Occipital lobe (tissue), 3 donors: ENCODE measurements at places on chromosomes 2 and 18.

DNA sequence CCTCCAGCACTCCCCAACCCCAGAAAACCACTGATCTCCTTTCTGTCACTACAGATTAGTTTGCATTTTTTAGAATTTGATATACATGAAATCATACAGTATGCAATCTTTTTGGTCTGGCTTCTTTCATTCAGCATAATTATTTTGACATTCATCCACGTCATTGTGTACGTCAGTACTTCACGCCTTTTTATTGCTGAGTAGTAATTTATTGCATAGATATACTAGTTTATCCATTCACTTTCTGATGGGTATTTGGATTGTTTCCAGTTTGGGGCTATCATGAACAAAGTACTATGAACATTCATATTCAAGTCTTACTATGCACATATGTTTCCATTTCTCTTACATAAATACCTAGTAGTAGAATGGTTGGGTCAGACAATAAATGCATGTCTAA is 20.1 kb upstream of the CHN1 start:
- DNase-seq, result no peak

DNA sequence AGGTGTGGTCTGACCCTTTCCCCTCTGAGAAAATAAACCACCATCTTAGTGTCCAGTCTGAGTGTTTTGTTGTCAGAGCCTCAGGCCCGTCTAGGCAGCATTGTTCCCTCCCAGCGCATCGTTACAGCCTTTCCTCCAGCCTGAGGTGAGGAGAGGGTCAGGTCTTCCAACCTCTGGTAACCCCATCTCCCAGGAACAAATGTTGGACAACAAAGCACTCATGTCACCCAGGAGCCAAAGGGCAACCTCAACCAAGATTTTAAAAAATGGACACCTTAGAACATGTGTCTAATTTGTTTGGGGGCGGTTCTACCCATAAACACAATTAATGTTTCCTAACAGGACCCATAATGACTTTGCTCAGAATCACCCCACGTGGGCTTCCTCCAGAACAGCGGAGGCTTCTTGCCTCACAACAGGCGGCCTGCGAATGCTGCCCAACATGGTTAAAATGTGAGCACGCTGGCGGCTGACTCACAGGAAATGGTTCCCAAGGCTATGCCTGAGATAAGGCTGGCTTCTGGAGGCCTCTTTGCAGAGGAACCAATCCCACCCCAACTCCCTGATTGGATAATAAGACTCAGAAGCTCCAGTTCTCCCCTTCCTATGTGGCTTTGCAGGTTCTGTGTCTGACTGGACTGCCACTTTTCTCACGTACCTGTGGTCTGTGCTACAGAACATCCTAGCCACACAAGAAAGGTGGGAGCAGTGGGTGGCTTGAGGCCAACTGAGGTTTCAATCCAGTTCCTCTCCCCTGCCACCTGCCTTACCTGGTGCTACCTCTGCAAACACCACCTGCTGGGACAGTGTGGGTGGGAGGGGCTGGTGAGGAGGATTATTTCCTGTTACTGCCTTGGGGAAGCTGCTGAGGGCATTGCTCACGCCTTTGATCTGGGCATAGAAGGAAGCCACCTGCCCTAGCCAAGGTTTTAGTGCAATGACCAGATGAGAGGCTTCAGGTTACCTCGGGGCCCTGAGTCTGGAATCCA is 108.8 kb downstream of the B3GNT2 start:
- no peak for DNase-seq

GRCh38 chr2:45570671-45571334 is 40.3 kb downstream of the SRBD1 start:
- no peak for DNase-seq

GRCh38 chr18:31977270-31977872 is 34.4 kb upstream of the TRAPPC8 start:
- no peak for DNase-seq

- no peak for DNase-seq
Observed at GRCh38 chr2:238965371-238966071, 117.6 kb downstream of the TWIST2 start.
